ENCODE measurements at places on chromosomes 6 and 20.

DNA sequence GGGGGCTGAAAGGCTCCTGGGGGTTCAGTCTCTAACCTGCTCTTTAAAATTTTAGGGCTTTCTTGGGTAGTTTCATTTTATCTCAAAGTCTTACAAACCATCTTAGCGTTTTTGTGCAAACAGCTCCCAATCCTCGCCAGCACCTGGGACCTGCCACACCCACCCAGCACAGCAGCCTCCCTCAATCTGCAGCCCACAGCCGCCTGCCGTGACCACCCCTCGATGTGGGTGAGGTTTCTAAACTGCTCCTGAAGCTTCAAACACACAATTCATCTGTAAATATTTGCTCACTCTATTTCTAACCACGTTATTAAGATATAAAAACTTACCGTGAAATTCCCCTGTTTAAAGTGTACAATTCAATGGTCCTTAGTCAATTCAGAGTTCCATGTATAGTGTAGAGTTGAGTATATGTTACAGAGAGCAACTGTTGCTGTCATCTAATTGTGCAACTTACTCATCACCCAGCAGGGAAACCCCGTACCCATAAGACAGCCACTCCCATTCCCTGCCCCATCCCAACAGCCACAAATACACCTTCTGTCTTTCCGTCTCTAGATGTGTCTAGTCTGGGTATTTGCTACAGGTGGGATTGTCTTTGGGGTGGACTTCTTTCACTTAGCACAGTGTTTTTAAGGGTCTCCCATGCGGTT, 381.0 kb downstream of the TAF4 start:
- DNase-seq: no peak

- DNase-seq: no peak
Measured at GRCh38 chr6:166940643-166941068, 15.7 kb downstream of the RNASET2 start.

DNA sequence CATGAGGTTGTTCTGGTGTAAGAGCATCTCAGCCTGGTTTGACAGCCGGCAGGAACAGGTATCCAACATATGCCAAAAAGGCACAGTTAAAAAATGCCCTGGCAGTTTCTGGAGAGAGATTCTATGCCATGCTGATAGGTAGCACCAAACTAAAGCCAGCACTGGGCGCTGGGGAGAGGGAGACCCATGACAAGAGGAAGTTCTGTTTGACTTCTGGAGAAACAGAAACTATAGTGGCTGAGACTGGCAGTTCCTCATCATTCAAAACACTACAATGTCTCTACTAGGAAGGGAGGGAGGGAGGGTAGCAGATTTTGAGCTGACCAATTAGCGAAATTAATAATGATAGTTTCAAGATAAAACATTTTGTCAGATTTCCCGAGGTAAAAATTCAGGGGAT, 174.1 kb downstream of the ADAT2 start:
- no peak for DNase-seq

GRCh38 chr6:30802731-30803130, 58.4 kb upstream of the IER3 start:
- DNase-seq: no peak

GRCh38 chr6:15946701-15947385, 182.0 kb upstream of the MYLIP start:
- no peak for DNase-seq

- DNase-seq: no peak
Measured at GRCh38 chr20:35823937-35824336, 52.1 kb downstream of the PHF20 start.

GRCh38 chr20:38599410-38599882, 2.2 kb upstream of the ARHGAP40 start:
- DNase-seq: no peak

DNA sequence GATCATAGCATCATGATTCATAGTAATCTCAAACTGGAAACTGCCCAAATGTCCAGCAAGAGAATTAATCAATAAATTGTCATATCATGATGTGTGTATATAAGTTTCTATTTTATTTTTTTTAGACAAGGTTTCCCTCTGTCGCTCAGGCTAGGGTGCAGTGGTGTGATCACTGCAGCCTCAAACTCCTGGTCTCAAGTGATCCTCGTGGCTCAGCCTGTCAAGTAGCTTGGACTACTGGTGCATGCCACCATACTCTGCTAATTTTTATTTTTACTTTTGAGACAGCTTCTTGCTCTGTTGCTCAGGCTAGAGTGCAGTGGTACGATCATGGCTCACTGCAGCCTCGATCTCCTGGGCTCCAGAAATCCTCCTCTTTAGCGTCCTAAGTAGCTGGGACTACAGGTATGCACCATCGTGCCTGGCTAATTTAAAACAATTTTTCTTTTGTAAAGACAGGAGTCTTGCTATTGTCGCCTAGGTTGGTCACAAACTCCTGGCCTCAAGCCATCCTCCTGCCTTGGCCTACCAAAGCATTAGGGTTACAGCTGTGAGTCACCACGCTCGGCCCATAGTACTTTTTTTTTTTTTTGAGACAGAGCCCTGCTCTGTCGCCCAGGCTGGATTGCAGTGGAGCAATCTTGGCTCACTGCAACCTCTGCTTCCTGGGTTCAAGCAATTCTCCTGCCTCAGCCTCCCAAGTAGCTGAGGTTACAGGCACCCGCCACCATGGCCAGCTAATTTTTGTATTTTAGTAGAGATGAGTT, 8.7 kb upstream of the ATRN start:
- no peak for DNase-seq

- DNase-seq: no peak
Measured at GRCh38 chr6:9482030-9482738, 932.7 kb downstream of the TFAP2A start.

DNA sequence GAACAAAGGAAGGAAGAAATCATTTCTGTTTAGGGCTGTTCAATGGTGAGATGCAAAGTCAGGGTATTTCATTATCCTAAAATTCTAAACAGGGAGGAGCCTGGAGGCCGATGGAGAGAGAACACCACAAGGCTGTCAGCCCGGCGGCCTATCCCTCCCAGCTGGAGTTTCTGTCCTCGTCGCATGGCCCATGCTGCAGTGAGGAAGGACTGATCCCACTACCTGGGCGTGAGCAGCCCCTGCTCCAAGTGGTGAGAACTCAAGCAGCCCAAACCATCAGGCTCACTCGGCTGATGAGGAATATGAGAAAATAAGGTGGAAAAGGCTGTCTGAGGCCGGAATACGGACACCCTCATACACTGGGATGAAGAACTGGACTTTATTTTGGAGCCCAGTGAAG, 30.8 kb downstream of the DIDO1 start:
- DNase-seq: no peak

GRCh38 chr6:135320721-135321621, 139.9 kb downstream of the MYB start:
- no peak for DNase-seq

All from anterior cingulate cortex (tissue), 58 donors.